Kidney (tissue), 22 donors: ENCODE measurements at places on chromosomes 1 and 21. TPM values are rescaled to one million over a fixed set of nuclear protein-coding genes. Genes with fewer than 3 reads are reported as not detected.

- DNase-seq, result no peak
Measured at GRCh38 chr1:191305370-191305769, 827.7 kb upstream of the BRINP3 start.

- no peak for DNase-seq
Measured at GRCh38 chr1:35887508-35887907, 4.5 kb downstream of the AGO1 start.

DNA sequence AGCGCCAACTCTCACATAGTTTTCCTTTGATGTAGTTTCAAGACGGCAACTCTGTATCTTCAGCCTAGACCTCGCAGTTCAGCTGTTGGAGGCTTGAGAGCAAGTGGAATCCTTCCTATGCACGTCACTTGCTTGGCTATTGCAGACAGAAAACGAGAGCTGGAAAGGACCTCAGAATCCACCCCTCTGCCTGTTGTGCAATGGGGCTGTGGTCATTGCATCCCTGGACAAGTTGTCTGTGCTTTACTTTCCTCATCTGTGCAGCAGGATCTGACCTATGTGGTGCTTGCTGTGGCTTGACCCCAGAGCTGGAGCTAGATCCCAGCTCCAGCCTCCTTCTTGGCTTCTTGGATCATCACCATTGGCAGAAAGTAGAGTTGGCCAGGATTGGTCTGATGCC is 50.0 kb upstream of the IGSF21 start:
- no peak for DNase-seq

DNA sequence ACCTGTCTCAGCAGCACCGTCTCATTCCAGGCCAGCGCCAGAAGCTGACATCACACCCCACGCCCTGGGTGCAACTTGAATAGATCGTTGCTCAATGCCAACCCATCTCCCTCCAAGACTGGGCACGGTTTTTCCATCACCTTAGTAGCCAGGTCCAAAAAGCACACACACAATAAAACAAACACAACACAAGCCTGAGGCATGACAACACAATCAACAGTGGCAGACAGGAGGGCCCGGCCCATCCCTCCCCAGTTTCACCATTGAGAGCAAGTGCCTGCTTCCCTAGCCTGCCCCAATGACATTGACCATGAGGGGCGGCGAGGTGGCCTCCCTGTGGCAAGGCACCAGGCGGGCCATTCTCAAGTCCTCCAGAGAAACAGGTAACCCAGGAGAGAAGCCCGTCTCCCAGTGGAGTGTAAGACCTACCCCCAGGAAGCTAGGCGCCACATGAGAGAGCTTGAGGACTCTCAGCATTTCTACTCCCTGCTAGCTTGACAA is 2.7 kb downstream of the IFFO2 start:
- DNase-seq, result peak; percentile 69

- no peak for DNase-seq
Measured at GRCh38 chr1:114331936-114332335, 178.3 kb upstream of the SYT6 start.

DNA sequence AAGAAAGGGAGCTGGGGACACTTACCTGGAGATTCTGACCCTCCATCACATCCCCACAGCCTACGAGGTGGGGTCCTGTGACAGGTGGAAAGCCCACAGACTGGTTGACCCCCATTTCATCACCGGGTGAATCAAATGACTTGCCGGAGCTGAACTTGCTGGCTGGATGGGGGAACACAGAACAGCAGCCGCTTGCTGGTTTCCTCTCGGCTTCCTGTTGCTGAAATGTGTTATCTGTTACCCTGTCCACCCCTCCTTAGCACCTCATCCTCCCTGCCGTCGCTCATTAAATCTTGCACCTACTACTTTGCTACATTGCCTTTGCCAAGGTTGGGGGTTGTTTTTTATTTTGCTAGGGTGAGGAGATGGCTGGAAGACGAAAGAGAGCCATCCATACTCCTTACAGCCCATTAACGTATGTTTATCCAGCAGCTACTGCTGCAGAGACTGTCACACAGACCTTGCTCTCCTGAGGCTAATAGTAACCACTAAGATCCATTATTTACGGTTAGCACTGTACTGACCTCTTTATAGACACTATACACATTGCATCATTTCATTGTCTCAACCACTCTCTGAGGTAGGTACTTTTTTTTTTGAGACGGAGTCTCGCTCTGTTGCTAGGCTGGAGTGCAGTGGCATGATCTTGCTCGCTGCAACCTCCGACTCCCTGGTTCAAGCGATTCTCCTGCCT is 7.0 kb downstream of the PAFAH2 start:
- no peak for DNase-seq

Gene NOTCH2NLA
- 50.1 TPM for total RNA-seq

GRCh38 chr1:147292012-147292411 is 49.5 kb downstream of the CHD1L start:
- no peak for DNase-seq

Gene TNFAIP8L2
- 6.3 TPM for total RNA-seq

DNA sequence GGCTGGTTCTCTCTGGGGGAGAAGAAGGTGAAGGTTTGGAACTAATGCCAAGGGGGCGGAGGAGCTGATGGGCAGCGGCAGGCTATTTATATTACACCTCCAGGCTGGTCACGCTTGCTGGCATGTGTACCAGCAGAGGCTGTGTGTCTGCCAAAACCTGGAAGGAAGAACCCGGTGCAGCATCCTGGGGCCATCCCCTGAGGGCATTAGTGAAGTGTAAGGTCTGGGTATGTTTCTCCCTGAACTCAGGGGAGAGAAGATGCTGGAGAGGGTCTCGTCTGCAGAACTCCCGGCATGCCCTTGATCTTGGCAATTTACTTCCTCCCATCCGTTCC is 5.3 kb downstream of the DISP3 start:
- DNase-seq, result no peak

DNA sequence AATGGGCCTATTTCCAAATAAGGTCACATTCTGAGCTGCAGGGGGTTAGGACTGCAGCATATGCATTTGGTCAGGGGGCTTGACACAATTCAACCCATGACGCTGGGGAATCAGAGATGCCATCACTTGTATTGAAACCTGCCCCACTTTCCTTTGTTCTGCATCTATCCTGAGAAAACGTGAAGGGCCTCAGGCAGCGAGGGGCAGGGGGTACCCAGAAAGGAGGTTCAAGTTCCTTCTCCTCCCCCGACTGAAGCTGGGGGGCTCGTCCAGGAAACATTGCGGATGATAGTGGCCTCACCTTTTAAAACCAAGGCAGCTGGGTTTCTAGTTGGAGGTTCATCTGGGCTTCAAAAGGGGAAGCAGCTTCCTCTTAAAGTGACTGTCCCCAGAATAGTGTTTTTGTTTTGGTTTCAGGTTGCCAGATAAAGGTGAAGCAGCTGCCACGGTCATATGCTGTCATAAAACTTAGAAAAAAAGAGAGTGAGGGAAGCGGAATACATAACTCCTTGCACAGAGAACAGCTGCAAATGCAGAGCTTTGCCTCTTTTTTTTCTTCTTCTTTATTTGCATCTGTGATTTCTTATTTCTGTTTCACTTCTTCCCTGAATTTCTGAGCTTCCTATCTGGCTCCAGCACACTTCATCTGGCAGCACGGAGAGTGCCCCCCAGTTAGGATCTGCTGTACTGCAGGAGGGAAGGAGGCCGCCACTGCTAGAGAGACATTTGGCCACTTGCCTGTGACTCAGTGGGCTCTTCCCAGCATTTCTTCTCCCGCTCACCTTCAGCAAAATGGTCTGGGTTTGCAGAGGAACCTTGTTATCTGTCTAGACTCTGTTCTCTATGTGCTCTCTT is 142.0 kb downstream of the AJAP1 start:
- DNase-seq, result no peak

GRCh38 chr1:112524251-112524650 is 15.5 kb downstream of the WNT2B start:
- DNase-seq, result no peak

GRCh38 chr1:229238674-229239415 is 32.1 kb upstream of the RAB4A start:
- no peak for DNase-seq

GRCh38 chr1:207659545-207660153 is 14.7 kb downstream of the CR1L start:
- no peak for DNase-seq

GRCh38 chr1:67792103-67792502 is 41.2 kb downstream of the GNG12 start:
- no peak for DNase-seq

GRCh38 chr1:243256590-243256989 is 749 bp downstream of the SDCCAG8 start:
- no peak for DNase-seq

- DNase-seq, result peak; percentile 93
Measured at GRCh38 chr1:161766102-161766981, at the start of gene ATF6. Gene ATF6 (plus strand): TSS chr1:161766320. CDS start chr1:161766361, 41 bp downstream.
